ENCODE measurements at places on chromosomes 7 and 10.

- DNase-seq = no peak
Measured at GRCh38 chr7:127792528-127793342, 140.7 kb downstream of the SND1 start.

- DNase-seq = no peak
Measured at GRCh38 chr10:34364253-34365037, 450.7 kb downstream of the PARD3 start.

- DNase-seq = peak; percentile 9
Measured at GRCh38 chr10:116947841-116948529, 57.0 kb downstream of the SHTN1 start.

- DNase-seq = no peak
Measured at GRCh38 chr10:80407812-80408241, 524 bp upstream of the PRXL2A start.

- no peak for DNase-seq
Measured at GRCh38 chr7:134459981-134460380, 1.1 kb upstream of the AKR1B1 start.

DNA sequence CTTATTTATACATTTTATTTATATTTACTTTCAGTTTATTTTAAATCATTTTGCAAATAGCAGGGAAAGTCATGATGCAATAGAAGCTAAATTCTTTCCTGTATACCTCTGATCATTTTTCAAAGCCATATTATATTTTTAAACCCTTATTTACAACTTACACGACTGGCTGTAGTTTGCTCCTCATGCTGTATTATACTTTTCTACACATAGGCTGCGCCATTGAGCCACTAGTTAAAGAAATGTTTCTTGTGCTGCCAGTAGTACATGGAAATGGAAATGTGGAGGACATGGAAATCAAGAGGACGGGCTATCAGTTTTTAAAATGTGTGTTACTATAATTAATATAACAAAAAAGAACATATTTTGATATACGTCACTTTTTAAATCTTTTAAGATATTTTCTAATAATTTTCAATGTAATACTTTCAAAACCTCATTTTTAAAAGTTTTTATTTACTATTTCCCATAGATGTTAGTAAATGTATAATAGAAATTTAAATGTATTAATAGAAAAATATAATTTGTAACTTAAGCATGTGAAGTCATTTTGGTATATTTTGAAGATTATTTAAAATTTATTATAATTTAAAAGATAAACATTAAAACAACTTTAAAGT is 118.5 kb downstream of the VTI1A start:
- peak; percentile 53 for DNase-seq

DNA sequence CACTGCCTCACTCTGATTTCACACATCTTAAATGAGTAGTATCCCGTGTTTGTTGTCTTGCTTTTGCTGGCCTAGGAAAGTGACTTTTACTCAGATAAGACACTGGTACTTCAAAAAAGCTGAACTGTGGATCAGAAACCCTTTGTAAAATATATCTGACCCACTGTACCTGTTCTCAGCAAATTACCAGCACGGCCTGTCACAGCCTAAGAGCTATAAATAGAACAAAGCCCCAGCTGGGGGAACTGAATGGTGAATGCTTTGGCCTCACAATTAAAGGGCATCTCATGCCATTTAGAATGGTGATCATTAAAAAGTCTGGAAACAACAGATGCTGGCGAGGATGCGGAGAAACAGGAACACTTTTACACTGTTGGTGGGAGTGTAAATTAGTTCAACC is 76.1 kb downstream of the CREB3L2 start:
- no peak for DNase-seq

- no peak for DNase-seq
Measured at GRCh38 chr10:20006169-20006870, 190.1 kb downstream of the PLXDC2 start.

DNA sequence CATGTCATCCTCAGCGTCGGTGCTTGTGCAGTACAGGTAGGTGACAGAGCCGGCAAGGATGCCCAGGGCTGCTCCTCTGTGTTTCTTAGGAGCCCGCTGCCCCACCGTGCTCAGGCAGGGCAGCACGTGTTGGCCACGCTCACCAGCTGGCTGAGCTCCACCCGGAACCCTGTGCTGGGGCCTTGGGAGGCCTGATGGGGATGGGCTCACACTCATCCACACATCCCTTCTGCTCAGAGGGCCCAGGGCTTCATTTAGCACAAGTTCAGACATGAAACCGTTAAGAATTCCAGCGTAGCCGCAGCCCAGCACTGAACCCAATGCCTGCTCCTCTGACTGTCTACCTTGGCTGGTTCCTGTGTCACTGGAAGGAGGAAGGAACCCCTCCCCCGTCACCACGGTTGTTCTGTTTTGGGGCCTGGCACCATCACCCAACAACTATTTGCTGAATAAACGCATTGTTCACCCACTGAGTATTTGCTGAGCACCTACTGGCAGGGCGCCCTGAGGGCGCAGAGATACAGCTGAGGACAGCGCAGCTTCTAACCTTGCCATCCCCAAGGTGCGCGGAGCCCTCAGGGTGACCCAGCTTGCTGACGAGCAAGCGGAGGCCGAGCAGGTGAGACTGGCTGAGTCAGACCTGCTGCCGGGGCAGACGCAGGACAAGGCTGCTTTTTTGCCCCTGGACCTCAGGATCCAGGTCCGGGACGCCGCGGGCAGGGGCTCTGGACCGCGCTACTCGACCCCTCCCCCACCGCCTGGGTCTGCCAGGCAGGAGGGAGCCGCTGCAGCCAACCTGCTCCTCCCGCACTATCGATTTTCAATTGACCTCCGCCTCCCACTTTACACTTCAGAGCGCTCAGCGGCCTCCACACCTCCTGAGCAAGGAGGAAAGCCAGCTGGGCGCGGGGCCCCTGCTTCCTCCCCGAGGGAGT is 50.6 kb upstream of the RET start:
- no peak for DNase-seq

DNA sequence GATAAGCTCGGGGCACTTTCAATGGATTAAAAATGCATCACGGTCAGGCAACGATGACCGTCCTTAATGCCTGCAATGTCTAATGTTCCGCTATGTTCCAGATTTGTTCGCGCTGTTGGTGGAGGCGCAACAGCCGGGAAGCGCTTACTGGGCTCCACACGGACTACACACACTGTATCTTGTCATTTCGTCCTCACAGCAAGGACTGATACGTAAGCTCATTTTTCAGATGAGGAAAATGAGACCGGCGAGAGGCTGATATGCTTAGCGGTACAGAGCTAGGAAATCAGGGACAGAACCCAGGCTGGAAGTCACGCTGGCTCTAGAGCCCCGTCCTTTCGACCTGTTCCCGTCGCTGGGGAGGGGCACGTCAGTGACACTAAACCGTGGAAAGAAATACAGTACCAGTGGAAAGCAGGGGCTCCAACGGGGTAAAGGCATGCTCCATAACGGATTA is 670 bp downstream of the TPK1 start:
- DNase-seq = peak; percentile 76

- DNase-seq = no peak
Measured at GRCh38 chr7:6242561-6242960, 29.9 kb downstream of the CYTH3 start.
